SHP77 (cell line): ENCODE measurements at places on chromosomes 2 and 18.

- no peak for DNase-seq
Observed at GRCh38 chr2:27003007-27003406, 29.8 kb upstream of the TMEM214 start.

- no peak for DNase-seq
Observed at GRCh38 chr2:82986899-82987298, 1472.2 kb downstream of the SUCLG1 start.

DNA sequence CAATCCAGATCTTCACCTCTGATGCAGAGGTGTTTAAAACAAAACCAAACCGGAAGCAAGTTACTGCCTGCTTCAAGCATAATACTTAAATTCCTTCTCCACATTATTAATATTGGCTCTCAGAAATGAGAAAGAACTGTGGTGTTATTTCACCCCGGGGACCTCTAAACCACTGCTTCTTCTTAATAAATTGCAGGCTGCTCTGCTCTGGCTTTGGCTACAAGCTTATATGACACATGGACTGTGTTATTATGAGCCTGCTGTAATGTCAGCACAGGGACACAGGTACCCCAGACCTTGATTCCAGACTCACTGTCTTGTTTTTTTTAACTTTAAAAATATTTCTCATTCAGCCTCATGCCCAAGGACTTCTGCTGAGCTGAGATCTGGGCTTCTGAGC lies 45.1 kb downstream of the ST6GAL2 start:
- DNase-seq = no peak

DNA sequence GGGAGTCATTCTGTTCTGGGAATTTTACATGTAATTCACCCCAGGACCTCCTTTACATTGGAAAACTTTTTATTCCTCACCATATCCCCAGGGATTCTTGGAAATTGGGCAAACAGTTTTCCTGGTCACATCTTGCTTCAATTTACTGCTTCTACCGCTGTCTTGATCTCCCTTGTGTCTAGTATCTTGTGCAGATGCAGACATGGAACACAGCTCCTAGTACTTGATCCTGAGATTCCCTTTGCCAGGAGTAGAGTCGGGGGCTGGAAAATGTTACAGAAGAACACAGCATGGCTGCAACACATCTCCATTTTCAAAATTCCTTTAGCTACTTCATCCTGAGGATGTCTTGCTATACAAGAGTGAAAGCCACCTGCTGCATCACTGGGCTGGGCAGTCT lies 472.8 kb downstream of the PLCL1 start:
- DNase-seq = no peak
